ENCODE measurements at places on chromosomes 5 and 9.

DNA sequence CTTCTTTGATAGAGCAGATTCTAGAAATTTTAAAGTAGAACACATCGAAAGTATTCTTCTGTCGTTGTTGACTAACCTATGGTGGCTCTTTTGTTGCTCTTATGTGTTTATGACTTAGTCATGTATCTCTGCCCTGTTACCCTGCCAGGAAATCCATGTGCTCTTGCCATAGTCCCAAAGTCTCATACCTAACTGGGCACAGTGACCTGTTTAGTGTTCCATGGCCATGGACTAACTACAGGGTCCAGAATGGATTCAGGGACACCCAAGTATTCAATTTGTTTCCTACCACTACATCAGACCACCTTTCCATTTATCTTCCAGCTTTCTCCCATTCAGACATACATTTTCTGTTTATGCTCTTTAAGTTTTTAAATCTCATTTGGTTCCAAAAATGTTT lies 18.0 kb downstream of the SLC44A1 start:
- H3K27ac ChIP-seq = no peak overlapping the region
- no peak for DNase-seq
- no peaks in the 10 kb centered on the region for H3K4me1 ChIP-seq
- H3K27me3 ChIP-seq = no peaks in the 10 kb centered on the region

- no peaks in the 10 kb centered on the region for H3K4me1 ChIP-seq
- H3K36me3 ChIP-seq = peaks cover 2% of the 10 kb centered on the region
- no peak overlapping the region for H3K4me3 ChIP-seq
- H3K27me3 ChIP-seq = no peaks in the 10 kb centered on the region
These were observed 49.5 kb downstream of the CAMSAP1 start for GRCh38 chr9:135857843-135858242.

DNA sequence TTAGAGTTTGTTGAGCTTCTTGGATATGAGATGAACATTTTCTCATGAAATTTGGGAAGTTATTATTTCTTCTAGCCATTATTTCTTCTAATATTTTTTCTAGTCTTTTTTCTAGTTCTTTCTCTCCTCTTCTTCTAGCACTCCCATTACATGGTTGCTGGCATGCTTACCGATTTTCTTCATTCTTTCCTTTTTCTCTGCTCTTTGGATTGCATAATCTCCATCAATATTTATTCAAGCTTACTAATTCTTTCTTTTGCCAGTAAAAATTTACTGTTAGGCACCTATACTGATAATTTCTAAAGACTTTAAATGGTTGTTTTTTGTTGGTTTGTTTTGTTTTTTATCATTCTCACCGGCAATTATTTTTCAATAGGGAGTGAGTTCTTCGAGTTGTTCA lies 114.8 kb upstream of the RASEF start:
- no peak overlapping the region for H3K27ac ChIP-seq
- no peaks in the 10 kb centered on the region for H3K4me1 ChIP-seq
- H3K27me3 ChIP-seq = no peaks in the 10 kb centered on the region
- H3K36me3 ChIP-seq = no peaks in the 10 kb centered on the region
- H3K4me3 ChIP-seq = no peak overlapping the region

- H3K4me3 ChIP-seq = no peak overlapping the region
- no peak overlapping the region for H3K27ac ChIP-seq
- H3K27me3 ChIP-seq = no peaks in the 10 kb centered on the region
- DNase-seq = no peak
These were observed 10.5 kb upstream of the TCOF1 start for GRCh38 chr5:150347003-150347402.
